Memory B cell (primary cell): ENCODE measurements at places on chromosomes 7 and 10.

- DNase-seq = no peak
Measured at GRCh38 chr10:86945361-86946212, 11.8 kb downstream of the MMRN2 start.

DNA sequence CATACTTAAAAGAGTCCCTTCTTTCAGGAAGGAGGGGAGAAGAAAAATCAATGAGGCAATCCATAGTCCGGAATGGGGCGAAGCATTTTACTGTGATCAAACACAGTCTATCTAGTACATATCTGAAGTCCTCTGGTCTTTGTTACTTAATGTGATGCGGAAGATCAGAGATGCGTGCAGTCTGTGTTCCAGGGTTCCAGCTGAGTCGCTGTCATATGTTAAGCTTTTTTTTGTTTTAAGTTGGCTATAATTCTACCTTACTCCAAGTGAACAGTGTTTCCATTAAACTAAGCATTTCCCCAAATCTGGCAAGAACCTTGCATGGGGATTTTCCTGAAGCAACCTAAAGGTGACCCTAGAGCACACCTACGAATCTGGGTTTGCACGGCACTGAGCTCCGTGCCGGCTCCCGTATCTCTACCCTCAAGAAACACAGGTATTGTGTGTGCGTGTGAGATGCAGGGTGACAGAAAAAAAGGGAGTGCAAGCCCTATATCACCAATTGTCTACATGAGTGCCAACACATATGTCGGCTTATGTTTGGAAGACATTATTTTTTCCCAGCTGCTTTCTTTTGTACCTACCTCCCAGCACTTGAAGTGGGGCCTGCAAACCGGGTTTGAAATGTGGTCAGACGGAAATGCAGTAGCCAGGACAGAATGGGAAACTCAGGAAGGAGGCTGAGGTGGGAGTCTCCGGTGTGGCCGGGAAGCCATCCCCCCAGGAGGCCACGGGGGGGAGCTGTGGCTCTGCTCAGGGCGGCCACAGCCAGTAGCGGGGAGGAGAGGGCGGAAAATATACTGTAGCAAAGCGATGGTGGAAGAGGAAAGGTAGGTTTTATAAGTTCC, 435.8 kb upstream of the MGMT start:
- DNase-seq = peak; percentile 2

- DNase-seq = no peak
Measured at GRCh38 chr10:112024079-112024478, 159.5 kb downstream of the GPAM start.

GRCh38 chr7:129667116-129667515, 55.6 kb downstream of the NRF1 start:
- no peak for DNase-seq

DNA sequence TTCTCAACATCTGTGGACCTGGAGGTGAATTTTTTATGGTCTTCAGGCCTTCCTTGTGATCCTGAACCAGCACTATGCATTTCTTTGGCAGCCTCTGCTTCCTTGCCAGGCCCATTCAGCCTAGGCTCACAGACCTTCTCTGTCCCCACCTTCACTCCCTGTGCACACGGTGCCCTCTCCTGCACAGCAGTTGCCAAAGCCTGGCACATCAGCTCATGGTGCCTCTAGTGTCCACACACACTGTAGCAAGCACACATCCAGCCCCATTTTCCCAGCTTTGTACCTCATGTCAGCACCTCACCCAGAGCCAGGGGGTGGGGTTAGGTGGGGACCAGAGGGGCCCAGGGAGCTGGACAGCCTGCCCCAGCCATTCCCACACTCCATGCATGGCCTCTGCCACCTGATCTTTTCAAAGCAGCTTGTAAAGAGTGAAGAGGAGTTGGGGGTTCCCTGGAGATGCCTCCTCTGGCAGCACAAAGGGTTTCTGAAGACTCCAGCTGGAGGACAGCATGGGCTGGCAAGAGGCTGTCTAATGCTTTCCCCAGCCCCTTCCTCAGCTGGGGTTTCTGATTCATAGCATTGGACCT, 57.9 kb upstream of the TMEM72 start:
- DNase-seq = no peak

- DNase-seq = no peak
Measured at GRCh38 chr7:29557954-29558353, 5.7 kb upstream of the PRR15 start.

- DNase-seq = no peak
Measured at GRCh38 chr7:151498495-151498894, 21.2 kb downstream of the RHEB start.

- DNase-seq = no peak
Measured at GRCh38 chr7:151866761-151867655, 9.9 kb downstream of the PRKAG2 start.

GRCh38 chr10:84406561-84406960, 78.2 kb downstream of the CCSER2 start:
- no peak for DNase-seq

GRCh38 chr7:94067047-94067446, 62.9 kb upstream of the BET1 start:
- no peak for DNase-seq

GRCh38 chr7:17806631-17807030, 133.7 kb downstream of the SNX13 start:
- DNase-seq = no peak

DNA sequence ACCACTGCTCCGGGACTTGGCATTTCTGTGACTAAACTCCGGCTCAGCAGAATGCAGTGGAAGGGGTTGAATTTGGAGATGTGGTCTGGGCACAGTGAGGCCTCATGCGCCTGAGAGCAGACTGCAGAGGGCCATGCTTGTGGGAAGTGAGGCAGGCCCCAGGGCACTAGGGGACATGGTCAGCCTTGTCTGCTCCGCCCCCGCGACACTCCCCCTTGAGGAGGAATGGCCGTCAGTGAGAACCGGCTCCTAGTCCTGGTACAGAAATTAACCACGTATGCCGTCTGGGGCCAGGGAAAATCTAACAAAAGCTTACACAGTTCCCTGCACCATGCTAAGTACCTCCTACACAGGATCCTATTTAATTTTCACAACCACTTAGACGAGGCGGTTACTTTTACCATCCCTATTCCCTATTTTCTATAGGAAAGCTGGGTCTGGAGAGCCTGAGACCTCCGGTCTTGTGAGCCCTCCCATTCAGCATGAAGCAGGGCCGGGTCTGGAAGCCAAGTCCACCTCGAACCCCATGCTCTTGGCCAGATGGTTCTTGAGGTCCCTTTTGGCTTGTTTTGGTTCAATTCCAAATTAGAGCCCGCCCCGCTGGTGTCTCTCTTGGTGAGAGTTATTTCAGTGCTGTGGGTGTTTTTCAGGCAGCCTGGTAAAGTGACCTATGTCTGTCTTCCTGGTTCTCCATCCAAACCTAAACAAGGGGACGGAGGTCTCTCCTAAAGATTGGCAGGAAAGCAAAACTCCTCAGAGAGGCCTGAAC, 87.7 kb upstream of the PITRM1 start:
- no peak for DNase-seq

GRCh38 chr7:12162415-12163113, 48.5 kb upstream of the TMEM106B start:
- no peak for DNase-seq

DNA sequence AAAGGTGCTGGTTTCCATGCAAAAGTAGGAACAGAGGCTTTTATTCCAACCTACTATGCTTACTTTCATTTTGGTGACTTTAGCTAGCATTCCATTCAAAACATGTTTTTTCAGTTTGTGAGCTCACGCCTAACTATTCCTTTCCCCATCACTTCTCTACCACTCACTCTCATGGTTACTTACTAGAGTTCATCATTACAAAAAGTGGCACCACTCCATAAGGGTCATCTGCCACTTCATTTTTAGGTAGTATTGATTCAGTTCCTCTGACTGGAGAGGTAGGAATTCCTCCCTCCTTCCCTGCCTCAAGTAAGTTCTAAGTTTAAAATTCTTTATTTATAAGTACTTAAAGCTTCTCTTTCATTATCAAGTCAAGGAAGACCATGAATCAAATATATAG, 543.1 kb downstream of the HTR7 start:
- DNase-seq = no peak

DNA sequence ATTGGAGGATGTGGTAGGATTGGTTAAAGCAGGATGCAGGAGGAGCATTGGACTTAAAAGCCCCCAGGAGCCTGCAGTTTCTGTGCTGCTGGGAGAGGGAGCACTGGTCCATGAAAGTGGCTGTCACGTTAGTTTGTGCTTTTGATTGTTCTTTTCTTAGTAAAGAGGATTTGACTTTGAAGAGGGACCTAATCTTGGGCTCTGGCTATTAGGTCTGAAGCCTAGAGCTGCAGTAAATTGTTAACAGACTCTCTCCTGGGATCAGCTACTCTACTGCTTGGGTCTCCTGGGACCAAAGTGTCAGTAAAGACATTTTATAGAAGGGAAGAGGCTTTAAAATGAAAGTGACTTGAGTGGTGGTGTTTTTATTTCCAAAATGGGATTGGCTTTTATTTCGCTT, 3.7 kb downstream of the ZFYVE27 start:
- no peak for DNase-seq

GRCh38 chr7:69735582-69735981, 137.3 kb downstream of the AUTS2 start:
- no peak for DNase-seq

DNA sequence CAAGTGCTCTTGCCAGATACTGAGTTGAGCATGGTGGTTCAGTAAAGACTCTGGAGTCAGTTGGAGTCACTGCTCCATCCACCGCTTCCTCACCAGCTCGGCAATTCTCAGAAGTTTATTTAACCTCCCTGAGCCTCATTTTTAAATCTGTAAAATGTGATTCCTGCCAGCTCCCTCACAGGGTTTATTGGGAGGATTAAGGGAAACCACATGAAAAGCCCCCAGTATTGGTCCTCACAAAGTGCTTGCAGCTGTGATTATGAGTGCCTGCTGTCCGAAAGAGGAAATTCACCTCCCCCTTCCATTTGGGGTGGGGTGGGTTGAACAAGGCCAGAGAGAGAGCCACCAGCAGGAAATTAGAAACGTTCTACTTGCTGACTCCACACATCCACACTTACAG, 99.0 kb downstream of the AOAH start:
- DNase-seq = no peak

DNA sequence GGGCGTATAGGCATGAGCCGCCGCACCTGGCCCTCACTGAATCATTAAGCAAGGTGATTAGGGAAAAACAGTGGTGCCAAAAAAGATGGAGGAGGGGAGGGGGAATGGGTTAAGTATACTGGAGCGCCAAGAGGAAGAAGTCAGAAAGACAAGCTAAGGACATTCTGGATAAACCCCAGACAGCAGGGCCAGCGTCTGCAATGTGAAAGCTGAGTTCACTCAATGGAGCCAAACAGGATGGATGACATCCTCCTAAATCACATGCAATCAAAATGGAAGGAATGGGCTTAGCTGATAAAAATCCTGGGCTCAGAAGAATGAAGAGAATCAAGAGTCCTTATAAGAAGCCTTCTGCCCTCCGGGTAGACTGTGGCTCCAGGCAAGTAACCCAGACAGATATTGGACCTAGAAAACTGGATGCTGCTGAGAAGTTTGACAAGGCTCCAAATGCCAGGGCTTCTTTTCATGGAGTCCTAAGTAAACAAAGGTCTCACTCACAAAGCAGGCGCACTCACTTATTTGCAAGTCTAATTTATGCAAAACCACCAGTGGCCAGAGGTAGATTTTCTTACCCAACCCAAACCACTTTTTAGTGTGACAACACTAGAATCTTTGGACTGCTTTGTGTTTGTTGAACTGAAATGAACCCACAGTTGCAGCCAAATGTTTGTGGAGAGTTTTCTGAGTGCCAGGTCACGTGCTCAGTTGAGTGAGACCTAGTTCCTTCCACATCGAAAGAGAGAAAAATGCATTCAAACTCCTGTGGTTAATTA, 519.1 kb upstream of the AUTS2 start:
- DNase-seq = no peak

DNA sequence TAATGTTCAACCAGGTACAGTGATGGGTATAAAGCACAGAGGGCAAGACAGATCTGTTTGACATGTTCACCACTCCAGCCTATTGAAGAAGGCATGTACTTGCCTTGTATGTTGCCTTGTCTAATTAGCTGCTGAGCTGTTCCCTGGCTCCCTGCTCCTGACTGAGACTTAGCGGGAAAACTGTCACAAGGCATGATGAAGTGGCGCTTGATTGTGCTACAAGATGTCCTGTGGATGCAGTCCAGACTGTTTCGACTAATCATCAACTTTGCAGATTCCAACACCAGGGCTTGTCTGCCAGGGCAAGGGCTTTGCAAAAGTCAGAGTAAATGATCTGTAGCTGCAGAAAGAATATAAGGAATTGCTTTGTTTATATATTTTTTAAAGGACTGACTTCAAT, 136.2 kb upstream of the NRBF2 start:
- DNase-seq = no peak

- DNase-seq = no peak
Measured at GRCh38 chr10:58268454-58268945, 462 bp upstream of the CISD1 start.

- DNase-seq = no peak
Measured at GRCh38 chr10:71203124-71203523, 9.2 kb upstream of the UNC5B start.

DNA sequence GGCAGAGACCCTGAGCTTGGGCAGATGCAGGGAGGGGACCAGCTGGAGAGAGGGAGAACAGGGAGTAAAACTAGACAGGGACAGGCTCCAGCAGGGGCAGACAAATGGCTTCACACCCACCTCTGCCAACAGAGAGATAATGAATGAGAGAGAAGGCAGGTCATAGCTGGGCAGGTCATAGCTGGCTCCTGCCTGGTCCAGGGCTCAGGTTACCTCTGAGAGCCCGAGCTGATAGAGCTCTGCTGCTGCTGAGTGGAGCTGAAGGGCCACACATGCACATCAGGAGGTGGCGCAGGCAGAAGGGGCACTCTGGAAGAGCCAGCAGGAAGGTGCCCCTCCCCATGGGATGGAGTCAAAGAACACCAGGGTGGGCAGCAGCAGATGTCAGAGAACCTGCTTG, 154.2 kb downstream of the GFRA1 start:
- no peak for DNase-seq

DNA sequence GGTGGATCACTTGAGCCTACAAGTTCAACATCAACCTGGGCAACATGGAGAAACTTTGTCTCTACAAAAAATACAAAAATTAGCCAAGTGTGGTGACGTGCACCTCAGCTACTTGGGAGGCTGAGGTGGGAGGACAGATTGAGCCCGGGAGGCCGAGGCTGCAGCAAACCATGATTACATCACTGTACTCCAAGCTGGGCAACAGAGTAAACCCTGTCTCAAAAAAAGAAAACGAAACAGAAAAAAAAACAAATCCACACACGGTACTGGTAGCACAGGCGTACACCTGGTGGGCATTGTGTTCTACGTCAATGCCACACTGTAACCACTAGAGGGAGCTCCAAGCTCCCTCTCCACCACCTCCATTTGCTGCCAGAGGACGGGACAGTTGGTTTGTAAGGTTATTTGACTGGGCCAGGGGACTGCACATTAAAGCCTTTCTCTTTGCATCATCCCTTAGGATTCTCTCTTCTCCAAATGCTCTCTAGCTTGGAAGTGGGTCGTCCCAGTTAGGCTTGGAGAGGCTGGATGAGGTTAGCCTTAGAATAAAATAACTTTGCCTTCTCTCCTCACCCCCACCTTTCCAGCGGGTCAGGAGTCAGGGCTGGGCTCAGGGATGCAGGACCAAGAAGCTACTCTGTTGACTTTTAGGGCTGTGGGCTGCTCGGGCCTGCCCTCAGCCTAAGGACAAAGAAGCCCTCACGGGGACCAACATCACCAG, 130.8 kb downstream of the SORBS1 start:
- DNase-seq = peak; percentile 32
